AG04449 (cell line): ENCODE measurements at places on chromosomes 12 and 14.

DNA sequence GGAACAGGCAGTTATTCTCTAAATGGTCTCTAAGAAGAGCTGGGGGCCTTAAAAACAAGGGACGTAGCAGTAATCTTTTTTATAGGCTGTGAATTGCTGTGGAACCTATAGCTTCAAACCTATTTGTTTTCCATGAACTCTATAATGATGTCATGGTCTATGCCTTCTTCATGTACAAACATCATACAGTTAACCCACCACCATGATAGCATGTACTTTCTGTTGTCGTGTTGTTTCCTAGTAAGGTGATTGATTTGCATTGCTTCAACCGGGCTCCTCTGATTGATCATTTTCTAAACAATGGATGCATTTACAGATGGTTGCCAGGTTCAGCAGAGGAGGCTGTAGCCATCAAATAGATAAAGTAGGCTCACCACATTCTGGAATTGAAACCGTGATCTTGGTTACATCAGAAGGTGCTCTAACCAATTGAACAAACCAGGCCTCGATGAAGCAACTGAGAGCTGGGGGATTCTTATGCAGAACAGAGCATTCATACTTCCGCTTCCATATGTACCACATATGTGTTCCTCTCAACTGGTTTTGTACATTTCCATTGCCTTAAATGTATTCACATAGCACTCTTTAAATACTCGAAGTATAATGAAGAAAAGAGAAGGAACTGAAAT lies 25.6 kb upstream of the PCNX1 start:
- DNase-seq, result no peak

DNA sequence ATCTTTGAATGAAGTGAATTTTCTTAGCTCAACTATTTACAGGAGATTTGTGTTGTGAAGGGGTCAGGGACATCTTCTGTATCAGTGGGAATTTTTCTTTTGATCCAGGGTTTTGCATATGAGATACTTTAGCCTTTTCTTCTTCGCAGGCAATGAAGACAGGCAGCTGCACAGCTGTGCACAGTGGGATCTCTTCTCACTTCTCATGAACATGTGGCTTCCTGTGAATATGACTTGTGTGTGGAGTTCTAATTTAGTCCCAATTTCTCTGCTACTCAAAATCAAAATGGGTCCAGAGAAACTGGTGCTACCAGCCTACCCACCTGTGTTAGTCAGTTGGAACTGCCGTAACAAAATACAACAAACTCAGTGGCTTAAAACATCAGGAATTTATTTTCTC lies 37.8 kb downstream of the ARF6 start:
- no peak for DNase-seq

- no peak for DNase-seq
Measured at GRCh38 chr14:84465880-84466279, 1064.1 kb upstream of the FLRT2 start.

- no peak for DNase-seq
Measured at GRCh38 chr12:111846016-111846415, 4.0 kb downstream of the MAPKAPK5 start.

DNA sequence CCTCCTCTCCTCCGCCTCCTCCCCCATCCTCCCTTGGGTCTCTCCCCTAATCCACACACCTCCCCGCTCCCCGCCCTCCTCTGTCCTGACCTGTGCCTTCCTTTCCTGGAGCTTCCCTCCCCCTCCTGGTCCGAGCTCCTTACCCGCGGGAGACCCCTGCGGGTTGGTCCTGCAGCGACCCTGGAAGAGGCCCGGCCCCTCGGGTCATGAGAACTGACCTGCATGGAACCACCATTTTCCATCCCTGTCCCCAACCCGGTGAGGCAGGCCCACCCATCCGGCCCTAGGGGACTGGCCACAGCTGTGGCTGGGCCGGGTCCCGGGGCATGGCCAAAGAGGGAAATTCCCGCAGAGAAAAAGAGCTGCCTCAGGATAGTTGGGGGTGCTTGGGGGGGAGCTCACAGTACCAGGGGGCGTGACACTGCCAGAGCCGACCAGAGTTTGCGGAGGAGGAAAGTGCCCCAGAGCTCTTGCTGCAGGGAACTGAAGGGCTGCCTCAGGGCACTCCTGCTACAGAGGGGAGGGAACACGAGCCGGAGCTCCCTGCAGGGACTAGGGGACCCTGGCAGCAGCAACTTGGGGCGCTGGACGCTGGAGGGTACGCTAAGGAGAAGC lies 613 bp downstream of the ARHGEF40 start:
- DNase-seq, result no peak

- no peak for DNase-seq
Measured at GRCh38 chr14:92902726-92903125, 20.2 kb upstream of the CHGA start.

- DNase-seq, result no peak
Measured at GRCh38 chr14:105326891-105327694, 12.5 kb downstream of the PACS2 start.

DNA sequence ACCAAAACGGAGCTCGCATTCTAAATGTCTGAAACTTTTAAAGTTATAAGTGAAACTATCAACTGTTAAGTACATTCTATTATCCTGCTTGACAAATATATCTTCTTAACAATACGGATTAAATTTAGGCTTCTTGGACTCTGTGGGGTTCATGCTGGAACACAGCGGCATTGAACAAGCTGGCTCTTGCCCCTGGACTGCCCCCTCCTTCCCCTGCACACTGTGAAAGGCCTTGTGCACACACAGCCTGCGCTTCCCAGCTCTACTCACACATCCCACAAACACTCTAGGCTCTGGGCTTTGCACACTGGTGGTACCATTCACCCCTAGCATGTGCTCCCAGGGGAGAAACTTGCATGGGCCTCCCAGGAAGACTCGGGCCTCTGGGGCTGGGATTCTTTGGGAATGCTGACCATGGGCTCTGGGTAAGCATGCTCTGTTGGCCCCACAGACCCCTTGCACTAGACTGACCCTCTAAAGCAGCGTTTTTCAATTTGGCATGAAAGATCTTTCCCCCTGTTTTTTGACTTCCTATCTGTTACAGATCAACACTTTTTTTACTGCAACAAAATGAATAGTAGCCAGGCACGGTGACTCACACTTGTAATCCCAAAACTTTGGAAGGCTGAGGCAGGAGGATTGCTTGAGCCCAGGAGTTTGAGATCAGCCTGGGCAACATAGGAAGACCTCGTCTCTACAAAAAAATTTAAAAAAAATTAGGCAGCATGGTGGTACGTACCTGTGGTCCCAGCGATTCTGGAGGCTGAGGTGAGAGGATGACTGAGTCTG lies 96.2 kb upstream of the CPM start:
- DNase-seq, result no peak

- DNase-seq, result no peak
Measured at GRCh38 chr12:67927815-67928214, 61.4 kb upstream of the IFNG-AS1 start.

DNA sequence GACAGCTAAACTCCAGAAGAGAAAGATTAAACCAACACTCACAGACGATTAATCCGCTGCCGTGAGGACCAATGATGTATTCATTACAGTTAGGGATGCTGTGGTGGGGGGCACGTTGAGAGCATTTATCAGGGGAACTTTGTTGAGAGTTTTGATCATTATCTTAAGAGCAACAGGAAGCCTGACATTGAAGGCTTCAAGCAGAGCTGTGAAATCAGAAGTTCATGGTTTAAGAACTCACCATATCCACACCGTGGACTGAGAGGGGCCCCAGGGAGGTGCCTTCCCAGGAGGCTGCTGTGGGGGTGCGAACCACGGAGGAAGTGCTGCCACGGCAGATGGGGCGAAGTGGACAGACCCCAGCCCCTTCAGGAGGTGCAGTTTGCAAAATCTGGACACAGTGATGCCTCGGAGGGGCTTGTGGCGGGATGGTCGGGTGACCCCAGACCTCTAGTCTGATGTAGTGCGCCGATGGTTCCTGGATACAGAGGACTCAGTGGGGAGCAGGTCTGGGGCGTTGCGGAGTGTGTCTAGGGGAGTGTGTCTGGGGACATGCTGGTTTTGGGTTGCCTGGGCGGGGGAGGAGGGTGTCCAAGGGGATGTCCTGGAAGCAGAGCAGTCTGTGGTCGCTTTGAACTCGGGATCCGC lies 73.0 kb downstream of the DIO3 start:
- DNase-seq, result no peak

- DNase-seq, result no peak
Measured at GRCh38 chr14:102926104-102926503, 3.6 kb downstream of the AMN start.

DNA sequence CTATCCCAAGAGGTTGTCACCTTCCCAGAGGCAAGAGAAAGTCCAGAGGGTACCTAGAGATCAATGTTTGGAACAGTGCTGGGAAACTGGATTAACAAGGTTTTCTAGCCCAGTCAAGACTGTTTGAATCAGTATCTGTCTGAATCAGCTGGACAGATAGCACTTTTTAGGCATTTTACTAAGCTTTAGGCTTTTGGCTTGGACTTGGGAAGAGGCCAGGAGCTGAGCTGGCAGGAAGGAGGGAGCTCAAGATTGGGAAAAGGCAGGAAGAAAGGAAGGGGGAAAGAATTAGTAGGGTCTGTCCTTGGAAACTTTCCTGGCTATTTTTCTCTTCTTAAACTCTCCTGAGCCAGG lies 8.3 kb downstream of the IKZF4 start:
- DNase-seq, result no peak

- DNase-seq, result no peak
Measured at GRCh38 chr12:117092886-117093285, 6.3 kb downstream of the TESC start.

- no peak for DNase-seq
Measured at GRCh38 chr12:120960657-120961056, 17.7 kb upstream of the HNF1A start.

- DNase-seq, result no peak
Measured at GRCh38 chr14:23633160-23633701, 2.9 kb upstream of the DHRS2 start.

DNA sequence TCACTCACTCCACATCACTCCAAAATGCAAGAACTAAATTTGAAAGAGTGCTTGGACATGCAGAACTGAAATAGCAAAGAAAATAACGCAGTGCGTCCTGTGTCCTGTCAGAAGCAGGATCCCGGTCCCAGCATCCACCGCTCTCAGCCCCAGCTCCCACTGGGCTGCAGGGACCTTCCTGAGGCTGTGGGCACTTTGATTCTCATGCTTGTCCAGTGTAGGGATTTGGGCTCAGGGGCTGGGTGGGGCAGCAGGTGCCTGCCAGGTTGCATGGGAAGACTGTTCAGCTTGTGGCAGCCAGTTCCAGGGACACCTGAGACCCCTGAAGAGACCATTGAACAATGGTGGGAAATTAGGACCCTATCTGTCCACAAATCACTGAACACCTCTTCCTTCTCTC lies 140.0 kb upstream of the FKBP4 start:
- no peak for DNase-seq

DNA sequence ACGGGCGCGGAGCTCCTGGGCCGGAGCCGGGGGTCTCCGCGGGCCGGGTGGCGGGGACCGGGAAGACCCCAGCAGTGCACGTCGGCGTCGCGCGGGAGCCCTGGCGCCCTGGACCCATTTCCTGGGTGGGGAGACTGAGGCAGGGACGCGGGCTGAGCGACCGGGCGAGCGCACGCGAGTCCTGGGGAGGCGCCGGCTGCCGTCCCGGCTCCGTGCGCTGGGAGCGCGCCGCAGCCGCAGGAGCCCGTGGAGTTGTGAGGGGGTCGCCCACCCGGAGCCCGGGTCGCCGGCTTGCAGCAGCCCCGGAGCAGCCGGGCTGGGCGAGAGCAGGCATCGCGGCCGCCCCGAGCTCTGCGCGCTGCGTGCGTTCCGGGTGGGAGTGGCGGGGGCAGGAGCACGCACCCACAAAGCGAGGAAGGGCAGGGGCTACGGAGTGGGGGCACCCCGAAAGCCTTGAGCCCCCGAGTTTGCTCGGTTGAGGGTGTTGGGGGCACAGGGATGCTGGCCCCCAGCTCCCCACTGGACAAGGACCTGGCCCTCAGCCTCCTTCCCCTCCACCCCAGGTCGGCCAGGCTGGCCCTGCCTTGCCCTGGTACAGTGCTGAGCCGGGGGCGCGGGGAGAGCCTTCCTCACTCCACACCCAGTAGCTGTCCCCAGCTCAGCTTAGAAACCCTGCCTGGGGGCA lies 620 bp downstream of the MMP17 start:
- no peak for DNase-seq

GRCh38 chr12:59056966-59057365 lies 136.7 kb upstream of the LRIG3 start:
- no peak for DNase-seq

- no peak for DNase-seq
Measured at GRCh38 chr14:100636559-100636958, 49.3 kb upstream of the BEGAIN start.

DNA sequence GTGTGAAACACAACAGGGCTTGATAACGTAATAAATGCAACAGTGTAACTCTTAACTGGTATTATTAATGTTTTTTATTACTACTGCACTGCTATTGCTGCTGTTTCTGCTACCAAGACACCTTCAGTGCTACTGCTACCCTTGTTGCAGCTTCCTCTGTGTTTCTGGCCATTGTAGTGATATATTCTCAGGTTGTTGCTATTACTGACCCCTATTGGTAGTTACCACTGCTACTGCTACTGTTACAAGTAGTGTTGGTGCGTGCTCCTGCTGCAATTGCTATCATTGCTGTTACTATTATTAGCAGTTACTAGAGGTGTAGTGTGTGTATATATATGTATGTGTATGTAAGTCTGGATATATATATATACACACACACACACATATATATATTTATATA lies 87.2 kb upstream of the PTPRB start:
- DNase-seq, result no peak
